Caco-2 (cell line): ENCODE measurements at places on chromosomes 6 and 20. TPM values are rescaled to one million over a fixed set of nuclear protein-coding genes. Genes with fewer than 3 reads are reported as not detected.

GINS1 gene
- total RNA-seq, result 48.7 and 50.9 TPM in 2 replicates

SLC2A10 gene
- 4.2 and 4.3 TPM in 2 replicates for total RNA-seq

KCNQ5 gene
- total RNA-seq, result 0.07 and 0.20 TPM in 2 replicates

SLPI gene
- total RNA-seq, result 3.0 TPM in 2 replicates

OR2B6 gene
- total RNA-seq, result not detected in 2 replicates

ROS1 gene
- total RNA-seq, result 0.16 TPM in 1 of 2 replicates, not detected in the other
